Stimulated activated CD8-positive, alpha-beta memory T cell treated with anti-CD3 and anti-CD28 coated beads, Interleukin-2, amount 100 ng/mL, for 48 hours (primary cell): ENCODE measurements at places on chromosomes 4 and X.

- no peak for DNase-seq
Observed at GRCh38 chr4:34972189-34972588, 1272.1 kb downstream of the ARAP2 start.

GRCh38 chr4:82988323-82988832 lies 22.2 kb downstream of the LIN54 start:
- DNase-seq, result no peak

DNA sequence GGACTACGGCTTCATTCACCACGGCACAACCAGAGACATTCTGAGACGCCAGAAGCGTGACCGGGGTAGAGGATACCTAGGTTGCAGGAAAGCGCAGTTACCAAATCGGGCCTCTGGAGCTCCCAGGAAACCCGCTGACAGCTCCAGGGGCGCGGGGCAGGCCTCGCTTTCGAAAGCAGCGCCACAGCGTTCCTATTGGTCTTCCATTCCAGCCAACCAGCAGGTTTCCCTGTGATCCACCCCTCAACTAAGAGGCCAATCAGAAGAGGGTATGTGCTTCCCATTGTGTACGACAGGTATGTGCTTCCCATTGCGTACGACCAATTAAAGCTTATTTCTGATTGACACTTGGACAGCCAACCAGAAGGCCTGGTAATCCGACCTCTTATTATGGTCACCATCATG lies 14.9 kb downstream of the SNX12 start:
- no peak for DNase-seq

DNA sequence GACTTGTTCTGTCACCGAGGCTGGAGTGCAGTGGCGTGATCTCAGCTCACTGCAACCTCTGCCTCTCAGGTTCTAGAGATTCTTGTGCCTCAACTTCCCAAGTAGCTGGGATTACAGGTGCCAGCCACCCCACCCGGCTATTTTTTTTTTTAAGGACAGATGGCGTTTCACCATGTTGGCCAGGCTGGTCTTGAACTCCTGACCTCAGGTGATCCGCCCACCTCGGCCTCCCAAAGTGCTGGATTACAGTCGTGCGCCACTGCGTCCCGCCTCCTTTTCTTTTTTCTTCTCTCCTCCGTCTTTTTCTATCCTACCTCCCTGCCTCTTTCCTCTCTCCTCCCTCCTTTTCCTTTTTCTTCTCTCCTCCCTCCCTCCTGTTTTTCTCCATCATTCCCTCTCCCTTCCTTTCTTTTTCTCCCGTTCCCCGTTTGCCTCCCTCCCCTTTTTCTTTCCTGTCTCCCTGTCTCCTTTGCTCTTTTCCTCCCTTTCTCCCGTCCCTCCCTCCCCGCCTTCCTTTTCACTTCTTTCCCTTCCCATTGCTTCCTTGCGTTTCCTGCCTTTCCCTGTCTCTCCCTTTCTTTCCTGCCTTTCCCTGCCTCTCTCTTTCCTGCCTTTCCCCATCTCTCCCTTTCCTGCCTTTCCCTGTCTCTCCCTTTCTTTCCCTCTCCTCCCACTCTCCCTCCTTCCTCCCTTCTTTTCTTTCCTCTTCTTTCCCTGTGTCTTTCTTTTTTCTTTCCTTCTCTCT lies 2.1 kb upstream of the SLC25A6 start:
- no peak for DNase-seq

DNA sequence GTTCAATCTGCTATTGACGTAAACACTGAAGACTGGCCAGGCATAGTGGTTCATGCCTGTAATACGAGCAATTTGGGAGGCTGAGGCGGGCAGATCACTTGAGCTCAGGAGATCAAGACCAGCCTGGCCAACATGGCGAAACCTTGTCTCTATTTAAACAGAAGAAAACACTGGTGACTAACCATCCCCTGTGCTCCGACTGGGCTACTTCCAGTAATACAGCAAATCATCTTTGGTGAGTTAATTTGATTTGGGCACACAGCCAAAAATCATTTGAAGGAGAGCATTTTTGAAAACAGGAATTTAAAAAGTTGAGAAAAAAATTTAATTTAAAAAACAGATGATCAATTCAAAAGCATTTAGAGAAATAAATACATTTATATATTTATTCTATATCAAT lies 52.0 kb downstream of the SEC24D start:
- DNase-seq, result no peak
